GM12864 (cell line): ENCODE measurements at places on chromosomes 3 and 15.
A peak's percentile ranks its signal among the peaks of the same experiment; 100 is the strongest.

- DNase-seq = no peak
Measured at GRCh38 chr3:48398701-48399386, 26.8 kb downstream of the FBXW12 start.

GRCh38 chr15:50190723-50191122 is 8.7 kb downstream of the SLC27A2 start:
- no peak for DNase-seq

DNA sequence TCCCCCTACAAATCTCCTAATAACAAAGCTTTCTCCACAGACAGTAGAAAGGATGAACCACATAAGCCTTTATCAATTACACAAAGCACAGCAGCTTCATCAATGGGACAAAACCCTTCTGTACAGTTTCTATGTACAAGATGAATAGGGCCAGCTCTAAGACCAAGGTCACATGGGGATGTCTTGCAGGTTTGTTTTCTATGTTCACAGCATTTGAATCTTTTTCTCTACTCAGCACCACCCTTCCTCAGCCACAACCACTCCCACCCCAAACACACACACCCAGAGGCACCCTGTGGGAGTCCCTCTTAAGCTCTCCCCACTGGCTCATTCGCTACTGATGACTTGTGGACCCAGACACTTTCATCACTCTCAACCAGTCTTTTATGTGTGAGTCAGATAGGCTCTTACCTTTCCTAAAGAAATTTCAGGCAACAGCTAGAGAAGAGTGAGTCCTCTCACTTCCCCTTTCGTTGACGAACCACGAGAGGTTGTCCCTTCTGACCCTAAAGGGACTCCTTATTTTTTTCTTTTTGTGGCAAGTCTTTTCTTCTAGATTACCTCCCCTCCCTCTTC is 57.9 kb downstream of the ARHGAP31 start:
- DNase-seq = peak; percentile 86

GRCh38 chr15:64653757-64654156 is 121.6 kb downstream of the RBPMS2 start:
- DNase-seq = no peak

DNA sequence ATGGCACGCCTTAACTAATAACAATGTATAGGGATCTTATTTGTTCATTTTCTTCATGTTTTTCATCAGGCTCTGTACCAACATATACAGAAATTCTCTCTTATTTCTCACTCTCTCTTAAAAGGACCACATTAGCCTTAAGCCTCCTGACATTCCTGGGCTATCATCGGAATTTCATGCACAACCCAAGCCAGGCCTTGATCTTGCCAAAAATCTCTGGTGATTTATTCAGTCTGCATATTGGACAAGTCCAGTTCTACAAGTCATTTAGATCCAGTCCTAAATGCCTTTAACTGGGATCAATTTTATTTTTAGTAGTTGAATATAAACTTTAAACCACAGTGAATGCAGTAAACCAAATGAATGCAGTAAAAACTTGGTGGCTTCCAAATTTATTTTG is 385.4 kb downstream of the MECOM start:
- no peak for DNase-seq

- no peak for DNase-seq
Measured at GRCh38 chr15:51253366-51253765, 85.0 kb downstream of the CYP19A1 start.

DNA sequence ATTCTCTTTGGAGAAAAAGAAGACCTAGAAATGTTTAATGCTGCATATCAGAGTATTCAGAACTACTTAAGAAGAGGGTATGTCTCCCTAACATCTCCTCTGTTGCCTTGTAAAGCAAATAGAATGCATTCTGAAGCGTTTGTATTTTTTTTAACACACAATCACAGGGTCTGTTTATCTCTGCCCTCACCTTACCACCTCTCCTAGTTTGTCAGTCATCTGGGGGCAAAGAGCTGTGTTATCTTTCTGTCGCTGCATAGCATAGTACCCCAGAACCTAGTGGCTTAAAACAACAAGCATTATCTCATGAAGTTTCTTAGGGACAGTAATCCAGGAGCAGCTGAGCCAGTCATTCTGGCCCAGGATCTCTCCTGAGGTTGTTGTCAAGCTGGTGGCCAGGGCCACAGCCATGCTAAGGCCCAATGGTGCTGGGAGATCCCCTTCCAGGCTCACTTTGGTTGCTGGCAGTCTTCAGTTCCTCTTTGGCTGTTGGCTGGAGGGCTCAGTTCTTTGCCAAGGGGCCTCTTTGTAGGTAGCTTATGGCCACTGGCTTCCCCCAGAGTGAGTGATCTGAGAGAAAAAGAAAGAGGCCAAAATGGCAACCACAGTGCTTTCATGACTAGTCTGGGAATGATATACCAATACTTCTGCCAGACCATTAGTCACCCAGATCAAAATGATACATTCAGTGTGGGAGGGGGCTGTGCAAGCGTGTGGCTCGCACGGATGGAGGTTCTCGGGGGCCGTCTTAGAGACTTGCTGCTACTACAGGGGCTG is 17.8 kb downstream of the EDEM1 start:
- DNase-seq = no peak

DNA sequence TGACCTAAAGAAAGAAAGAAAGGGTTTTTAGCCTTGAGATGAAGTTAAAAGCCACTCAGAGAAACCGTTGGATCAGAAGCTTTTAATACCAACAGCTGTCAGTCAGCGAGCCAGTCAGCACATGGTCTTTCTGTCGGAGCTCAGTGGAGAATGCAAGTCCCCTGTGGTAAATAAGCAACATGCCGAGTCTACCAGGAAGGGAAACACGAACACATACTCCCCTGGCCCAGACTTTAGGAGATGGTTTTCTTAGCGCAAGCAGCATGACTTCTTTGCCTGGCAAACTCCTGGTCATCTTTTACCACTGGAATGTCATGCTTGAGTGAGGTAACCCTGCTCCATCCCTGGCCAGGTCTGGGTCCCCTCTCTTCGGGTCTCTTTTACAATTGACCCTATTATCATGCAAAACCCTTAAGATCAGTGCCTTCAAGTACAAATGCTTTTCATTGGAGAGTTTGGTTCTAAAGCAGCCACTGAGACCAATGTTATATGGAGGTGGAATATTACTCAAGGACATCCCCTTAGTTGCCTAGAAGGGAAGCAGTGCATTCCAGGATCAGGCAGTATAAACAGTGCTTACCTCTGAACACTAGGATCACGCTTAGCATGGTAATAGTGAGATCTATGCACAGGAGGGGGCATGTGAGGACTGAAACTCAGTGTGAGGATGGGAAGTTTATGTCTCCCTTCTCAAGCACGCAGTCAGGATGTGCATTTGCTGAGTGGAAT is 28.2 kb downstream of the SLCO3A1 start:
- DNase-seq = no peak

DNA sequence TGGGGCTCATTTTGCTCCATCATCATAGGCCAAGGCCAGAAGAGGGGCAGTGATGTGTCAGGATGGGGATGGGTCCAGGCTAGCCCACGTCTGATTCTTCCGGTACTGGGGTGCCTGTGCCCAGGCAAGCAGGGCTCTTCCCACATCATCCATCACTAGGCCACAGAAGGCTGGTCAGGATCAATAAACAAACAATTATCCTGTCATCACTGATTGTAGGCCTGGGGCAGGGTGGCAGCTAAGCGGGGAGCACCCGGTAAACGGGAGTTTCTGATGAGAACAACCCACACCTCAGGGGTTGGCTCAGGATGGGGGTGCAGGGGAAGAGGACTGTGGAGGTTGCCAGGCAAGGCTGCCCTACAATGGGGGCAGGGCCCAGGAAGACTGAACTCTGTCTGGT is 18.1 kb upstream of the CACNA2D2 start:
- no peak for DNase-seq

GRCh38 chr15:29687204-29687815 is 135.0 kb downstream of the TJP1 start:
- no peak for DNase-seq

DNA sequence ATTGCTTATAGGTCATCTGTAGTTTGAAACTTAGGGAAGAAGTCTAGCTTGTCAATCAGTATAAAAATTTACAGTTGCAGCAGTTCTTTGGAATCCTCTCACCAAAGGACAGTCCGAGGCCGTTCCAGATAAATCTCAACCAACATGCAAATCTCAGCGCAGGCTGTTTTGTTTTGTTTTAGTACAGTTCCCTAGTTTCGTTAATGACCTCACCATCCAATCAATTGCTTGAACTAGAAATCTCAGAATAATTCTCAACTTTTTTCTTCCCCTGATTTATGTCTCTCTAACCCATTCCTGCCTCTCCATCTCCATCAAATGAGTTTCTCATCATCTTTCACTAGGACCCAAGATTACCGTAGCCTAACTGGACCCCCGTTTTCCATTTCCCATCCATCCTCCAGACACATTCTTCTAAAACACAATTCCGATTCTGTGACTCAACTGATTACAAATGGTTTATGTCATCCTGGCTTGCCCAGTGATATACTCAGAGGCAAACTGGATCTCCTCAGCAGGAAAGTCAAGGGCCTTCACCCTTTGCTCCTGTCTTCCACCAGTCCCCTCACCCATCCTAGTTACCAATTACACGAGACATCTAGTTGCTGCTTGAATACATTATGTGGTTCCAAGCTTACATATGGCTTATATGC is 1.3 kb downstream of the SMCO1 start:
- no peak for DNase-seq

- no peak for DNase-seq
Measured at GRCh38 chr3:61924090-61924735, 362.8 kb downstream of the PTPRG start.

DNA sequence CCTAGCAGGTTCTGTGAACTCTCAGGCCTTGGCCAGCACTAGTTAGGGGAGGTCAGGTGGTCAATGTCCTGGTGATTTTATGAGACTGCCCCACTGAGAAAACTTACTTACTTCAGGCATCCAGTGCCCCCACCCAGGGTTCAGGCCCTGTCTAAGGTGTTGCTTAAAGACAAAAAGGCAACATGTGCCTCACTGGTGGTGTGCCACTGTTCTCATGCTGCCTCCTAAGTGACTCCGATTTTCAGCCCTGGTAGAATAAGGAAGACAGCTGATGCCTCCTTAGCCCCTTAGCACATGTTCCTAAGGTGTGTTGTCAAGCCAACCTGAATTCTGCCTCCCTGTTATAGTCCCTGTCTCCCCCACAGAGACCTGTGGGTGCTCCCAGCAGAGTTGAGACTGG is 5.3 kb downstream of the RBM15B start:
- DNase-seq = no peak

DNA sequence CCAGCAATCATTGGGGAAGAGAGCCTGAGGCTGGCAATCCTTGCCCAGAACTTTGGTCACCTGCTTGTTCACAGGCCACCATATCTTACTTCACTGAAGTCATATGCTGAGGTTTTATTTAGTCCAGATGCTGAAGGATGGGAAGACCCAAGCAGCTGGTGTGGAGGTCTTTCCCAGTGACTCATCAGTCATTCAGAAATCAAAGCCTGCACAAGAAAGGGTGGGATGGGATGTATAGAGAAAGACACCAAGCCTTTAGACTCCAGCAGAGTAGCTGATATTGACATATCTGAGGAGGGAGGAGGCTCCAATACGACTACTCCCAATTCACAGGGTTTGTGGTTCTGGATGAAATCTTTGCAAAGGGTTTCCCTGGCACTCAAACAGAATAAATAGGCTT is 13.0 kb upstream of the PHLDB2 start:
- DNase-seq = no peak

DNA sequence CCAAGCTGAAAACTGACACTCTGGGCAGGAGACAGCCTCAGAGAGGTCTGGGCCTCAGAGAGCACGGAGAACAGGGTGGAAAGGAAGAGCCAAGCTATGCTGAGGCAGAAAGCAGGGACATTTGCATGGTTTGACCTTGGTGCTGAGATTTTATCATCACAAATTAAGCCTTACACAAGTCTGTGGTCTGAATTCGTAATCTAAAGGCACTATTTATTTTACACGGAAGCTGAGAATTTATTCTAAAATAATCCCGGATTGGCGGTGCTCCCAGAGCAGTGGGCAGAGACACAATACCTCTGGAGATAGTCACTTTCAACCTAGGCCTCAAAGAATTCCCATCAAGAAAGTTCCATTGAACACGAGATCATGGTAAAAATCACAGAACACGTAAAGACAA is 47.5 kb downstream of the CFAP92 start:
- no peak for DNase-seq

GRCh38 chr3:195774917-195775316 is 36.8 kb downstream of the MUC4 start:
- no peak for DNase-seq

GRCh38 chr15:29037997-29038705 is 152.4 kb downstream of the APBA2 start:
- DNase-seq = no peak

DNA sequence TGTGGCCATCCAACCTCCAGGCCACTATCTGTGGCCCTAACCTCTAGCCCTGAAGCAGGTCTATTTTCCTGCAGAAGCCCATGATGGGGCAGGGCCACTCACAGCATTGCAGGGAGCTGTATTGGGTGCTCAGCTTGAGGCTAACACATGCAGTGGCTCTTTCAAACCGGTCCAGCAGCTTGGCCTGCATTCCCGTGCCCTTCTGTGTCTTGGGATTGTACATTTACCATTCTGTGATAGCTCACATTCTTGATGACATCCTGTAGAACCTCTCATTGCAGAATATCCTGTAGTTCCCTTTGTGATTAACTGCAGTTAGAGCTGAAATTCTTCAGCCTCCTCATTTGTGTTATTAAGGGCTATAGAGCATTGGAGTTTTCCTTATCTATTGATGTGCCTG is 60.8 kb upstream of the ANKRD34C start:
- DNase-seq = no peak

GRCh38 chr15:81274255-81274654 is 49.7 kb downstream of the STARD5 start:
- DNase-seq = no peak
